Erythroblast (primary cell): ENCODE measurements at places on chromosomes 7 and 10.

DNA sequence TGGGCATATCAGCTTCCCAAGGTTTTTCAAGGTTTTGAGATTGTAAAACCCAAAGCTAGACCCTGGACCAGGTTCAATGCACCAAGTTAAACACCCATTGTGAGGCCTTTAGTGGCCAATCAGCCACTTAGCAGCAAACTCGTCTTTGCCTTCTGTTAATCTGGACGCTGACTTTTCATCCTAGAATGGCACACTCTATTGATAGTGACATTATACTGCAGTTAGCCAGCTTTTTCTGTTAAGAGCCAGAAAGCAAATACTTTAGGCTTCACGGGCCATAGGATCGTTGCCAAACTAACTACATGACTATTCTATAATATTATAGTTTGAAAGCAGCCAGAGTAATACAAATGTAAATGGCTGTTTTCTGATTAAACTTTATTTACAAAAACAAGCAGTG, 51.3 kb downstream of the VKORC1L1 start:
- no peak for DNase-seq

GRCh38 chr7:77531038-77531437, 6.1 kb upstream of the PTPN12 start:
- no peak for DNase-seq

DNA sequence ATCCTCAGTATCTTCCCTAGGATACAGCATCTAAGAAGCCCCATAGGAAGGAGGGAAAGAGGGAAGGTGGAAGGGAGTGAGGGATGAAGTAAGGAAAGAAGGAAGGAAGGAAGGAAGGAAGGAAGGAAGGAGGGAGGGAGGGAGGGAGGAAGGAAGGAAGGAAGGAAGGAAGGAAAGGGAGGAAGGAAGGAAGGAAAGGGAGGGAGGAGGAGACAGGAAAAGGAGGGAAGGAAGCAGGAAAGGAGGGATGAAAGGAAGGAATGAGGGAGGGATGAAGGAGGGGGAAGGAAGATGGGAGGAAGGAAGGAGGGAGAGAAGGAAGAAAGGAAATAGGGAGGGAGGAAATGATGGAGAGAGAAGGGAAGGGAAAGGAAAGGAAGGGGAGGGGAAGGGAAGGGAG, 455.6 kb upstream of the ZMIZ1 start:
- DNase-seq = no peak

- DNase-seq = no peak
Measured at GRCh38 chr7:55050281-55050680, 31.5 kb downstream of the EGFR start.

GRCh38 chr10:24357344-24358004, 148.5 kb downstream of the KIAA1217 start:
- no peak for DNase-seq

- no peak for DNase-seq
Measured at GRCh38 chr7:157233677-157234076, 95.0 kb downstream of the UBE3C start.

DNA sequence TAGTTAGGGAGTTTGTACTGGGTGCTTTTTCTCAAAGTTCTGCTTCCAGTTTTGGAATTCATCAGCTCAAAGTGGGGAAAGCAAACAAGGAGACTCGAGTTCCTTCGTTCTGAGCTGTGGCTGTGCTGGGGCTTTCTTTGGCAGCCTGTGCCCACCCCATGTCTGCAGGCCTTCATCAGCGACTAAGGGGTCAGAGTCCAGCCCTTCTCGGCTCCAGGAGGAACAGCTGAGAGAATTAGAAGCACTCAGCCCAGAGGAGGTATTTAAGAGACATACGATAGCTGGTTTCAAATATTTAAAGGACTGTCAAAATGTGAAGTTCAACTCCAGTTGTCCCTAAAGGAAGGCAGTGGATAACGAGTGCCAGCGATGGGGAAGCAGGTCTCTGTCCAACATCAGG, 41.3 kb downstream of the SH3PXD2A start:
- DNase-seq = no peak

GRCh38 chr10:29358010-29358616, 69.2 kb downstream of the LYZL1 start:
- no peak for DNase-seq

DNA sequence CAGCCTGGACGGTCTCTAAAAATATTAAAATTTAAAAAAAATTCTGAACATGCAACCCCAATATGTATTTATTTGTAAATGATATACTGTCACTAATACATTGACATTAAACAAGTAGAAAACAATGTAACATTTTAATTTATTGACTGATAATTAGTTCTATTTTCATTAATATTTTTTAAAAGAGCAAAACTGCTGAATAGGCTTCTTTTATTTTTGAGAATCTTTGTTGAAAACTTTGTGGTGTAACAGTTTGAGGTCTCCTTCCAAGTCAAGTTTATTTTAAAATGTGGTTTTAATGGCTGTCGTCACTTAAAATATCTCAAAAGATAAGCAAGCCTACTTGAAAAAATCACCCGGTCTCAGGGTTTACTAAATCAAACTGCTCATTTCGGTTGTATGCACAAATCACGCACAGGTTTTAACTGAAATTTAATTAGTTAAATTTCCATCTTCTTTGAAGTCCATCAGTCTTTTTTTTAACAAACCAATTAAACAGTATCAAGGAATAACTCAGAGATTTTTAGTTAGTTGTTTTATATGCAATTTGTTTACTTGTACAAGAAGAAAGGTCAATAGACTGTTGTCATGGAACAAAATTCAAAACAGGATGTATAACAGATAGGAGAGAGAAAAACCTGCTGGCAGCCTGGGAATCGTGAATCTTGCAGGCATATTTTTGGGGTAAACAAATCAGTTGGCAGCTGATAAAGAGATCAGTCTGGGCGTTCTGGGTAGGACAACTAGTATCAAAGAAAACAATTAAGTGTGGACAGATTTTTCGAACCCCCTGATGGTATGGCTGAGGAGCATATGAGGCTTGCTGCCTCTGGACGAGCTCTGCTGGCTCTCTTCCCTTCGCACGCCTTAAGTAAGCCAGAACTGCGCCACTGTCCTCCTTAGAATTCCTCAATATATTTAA, 9.7 kb upstream of the EDRF1 start:
- no peak for DNase-seq

DNA sequence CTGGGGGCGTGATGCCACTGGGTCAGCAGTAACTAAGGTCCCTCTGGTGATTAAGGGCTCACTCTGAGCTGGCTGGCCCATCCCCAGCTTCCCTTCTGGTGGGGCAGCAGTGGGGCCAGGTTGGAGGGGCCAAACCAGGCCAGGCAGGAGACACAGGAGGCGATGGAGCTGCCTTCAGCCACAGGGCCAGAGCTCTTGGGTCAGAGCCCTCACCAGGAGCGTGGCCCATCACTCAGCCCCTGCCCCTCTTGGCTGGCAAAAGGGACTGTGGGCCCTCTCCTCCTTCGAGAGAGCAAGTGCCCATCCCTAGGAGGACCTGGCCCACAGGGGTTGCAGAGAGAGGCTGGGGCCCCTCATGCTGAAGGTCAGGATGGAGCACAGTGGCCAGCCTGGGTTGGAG, 4.5 kb downstream of the KCNK18 start:
- no peak for DNase-seq

DNA sequence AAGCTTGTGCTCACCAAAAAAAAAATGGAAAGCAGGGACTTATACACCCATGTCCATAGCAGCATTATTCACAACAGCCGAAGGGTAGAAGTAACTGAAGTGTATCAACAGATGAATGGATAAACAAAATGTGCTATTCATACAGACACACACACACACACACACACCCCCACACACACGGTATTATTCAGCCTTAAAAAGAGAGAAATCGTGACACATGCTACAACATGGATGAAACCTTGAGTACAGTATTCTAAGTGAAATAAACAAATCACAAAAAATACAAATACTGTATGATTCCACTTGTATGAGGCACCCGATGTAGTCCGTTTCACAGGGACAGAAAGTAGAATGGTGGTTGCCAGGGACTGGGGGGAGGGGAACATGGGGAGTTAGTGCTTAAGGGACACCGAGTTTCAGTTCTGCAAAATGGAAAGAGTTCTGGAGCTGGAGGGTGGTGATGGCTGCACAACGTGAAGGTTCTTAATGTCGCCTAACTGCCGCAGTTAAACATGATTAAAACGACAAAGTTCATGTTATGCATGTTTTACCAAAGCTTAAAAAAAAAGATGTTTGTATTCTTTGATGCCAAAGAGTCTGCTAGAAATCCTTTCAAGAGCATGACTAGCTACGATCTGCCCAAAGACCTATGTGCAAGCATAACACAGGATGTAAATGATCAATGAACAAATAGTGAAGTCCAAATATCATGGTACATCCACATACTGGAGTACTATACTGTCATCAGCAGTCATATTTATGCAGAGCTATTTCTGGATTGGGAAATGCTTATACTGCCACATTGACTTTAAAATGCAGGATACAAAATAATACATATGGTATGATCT, 7.2 kb downstream of the TNS3 start:
- no peak for DNase-seq

DNA sequence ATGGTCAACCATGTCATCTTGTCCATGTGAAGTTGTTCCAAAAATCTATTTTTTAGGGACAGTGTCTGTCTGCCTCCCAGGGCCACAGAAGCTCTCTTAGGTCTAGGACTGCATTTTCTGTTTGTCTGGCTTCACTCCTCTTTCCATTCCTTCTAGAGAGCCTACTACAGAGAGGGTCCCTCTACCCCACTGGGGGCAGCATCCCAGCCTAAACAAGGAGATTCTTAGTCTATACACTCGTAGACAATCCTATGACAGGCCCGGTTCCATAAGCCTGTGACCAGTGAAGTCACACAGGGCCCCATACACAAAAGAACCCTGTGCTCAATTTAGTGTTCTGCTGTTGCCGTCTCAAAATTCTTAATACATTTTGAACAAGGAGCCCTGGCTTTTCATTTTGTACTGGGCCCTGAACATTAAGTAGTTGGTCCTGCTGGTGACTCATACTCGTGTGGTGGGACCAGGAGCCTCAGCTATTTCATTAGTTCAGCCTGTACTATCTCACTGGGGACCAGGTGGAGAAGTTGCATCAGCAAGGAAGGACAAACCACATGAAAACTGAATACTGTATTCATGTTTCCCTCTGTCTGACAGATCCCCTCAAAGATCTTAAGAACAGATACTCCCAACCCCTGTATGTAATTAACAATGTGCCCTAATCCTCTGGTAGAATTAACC, 23.5 kb upstream of the FAM180A start:
- DNase-seq = peak; percentile 15

GRCh38 chr7:54705436-54705835, 53.6 kb downstream of the SEC61G start:
- no peak for DNase-seq

GRCh38 chr7:141349338-141349737, 201.9 kb upstream of the AGK start:
- DNase-seq = no peak
